SK-N-SH (cell line): ENCODE measurements at places on chromosomes 3 and 15.

DNA sequence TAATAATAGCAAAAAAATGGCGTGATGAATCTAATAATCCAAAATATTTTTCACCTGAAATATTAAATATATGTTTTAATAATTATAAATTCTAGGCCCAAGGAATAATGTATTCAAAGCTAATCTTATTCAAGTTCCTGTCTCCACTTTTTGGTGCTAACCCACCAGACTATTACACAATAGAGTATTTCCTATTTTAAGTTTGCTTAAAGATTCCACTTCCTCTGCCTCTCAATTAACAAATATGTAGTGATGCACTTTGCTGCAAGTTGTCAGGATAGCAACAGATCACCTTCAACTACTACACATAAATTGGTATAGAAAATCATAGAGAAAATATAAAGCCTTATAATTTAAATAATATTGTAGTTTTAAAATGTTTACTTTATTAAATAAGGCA is 467.5 kb downstream of the C3orf38 start:
- DNase-seq = no peak

DNA sequence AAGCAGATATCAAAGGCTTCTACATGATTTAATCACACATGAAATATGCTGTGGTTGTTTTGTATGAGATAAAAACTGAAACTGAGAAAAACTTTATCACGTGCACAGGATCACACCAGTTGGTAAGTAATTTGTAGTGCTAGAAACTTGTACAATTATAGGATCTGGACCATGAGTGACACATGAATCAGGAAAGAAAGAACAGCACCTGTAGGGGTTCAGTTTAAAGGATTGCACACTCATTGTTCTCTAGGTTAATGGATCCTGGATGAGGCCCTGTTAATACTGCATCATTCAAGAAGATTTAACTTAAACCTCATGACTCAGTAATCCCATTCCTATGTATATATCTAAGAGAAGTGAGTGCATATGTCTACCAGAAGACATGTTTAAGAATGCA is 87.9 kb downstream of the STT3B start:
- no peak for DNase-seq

DNA sequence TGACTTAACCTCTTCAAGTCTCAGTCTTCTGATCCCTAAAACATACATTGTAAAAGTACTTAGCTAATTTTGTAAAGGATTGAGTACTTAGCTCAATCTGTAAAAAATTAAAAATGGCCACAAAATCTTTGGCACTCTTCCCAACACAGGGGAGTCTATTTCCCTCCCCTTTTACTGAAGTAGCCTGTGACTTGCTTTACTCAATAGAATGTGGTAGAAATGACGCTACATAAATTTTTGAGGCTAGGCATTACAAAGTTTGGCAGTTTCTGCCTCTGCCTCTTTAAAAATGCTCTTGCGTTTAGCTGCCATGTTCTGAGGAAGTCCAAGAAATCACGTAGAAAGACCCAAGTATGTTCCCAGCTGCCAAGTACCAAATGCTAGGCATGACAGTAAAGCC is 80.2 kb downstream of the CBLB start:
- DNase-seq = no peak

DNA sequence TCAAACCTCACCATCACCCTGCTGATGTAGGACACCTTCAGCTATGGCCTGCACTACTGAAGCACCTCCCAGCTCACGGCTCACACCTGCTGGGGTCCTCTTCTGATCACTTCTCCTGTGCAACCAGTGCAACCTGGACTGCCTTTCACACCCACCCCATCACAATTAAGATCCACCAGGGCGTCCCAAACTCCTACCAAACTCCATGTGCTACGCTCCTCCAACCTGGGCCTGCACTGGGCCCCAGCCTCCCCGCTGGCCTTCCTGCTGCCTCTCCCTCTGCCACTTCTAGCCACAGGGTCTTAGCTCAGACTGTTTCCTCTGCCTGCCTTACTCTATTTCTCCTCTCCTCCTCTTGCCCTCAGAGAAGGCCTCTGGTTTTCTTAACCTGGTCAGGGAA is 12.8 kb downstream of the MESD start:
- no peak for DNase-seq

GRCh38 chr3:24072193-24072592 is 127.1 kb downstream of the NR1D2 start:
- DNase-seq = no peak

DNA sequence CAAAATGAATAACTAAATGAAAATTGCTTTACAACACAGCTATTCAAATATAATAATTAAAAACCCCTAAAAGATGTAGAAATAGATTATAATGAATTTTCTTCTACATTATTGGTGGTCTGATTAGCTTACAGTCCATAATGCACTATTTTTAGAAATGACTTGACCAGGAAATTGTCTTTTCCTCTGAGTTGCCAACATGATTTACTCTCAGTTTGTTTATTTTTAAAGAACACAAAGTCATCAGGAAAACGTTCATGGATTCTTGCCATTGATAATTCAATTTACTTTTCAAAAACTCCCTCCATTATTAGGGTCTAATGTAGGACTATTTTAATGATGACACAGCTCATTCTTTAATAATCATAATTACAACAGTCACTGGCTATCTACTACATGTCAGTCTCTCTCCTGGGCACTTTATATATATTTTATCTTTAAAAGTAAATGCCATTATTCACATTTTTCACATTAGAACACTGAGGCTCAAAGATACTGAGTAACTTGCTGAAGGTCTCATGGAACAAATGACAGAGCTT is 1.1 kb downstream of the TM4SF18 start:
- no peak for DNase-seq

DNA sequence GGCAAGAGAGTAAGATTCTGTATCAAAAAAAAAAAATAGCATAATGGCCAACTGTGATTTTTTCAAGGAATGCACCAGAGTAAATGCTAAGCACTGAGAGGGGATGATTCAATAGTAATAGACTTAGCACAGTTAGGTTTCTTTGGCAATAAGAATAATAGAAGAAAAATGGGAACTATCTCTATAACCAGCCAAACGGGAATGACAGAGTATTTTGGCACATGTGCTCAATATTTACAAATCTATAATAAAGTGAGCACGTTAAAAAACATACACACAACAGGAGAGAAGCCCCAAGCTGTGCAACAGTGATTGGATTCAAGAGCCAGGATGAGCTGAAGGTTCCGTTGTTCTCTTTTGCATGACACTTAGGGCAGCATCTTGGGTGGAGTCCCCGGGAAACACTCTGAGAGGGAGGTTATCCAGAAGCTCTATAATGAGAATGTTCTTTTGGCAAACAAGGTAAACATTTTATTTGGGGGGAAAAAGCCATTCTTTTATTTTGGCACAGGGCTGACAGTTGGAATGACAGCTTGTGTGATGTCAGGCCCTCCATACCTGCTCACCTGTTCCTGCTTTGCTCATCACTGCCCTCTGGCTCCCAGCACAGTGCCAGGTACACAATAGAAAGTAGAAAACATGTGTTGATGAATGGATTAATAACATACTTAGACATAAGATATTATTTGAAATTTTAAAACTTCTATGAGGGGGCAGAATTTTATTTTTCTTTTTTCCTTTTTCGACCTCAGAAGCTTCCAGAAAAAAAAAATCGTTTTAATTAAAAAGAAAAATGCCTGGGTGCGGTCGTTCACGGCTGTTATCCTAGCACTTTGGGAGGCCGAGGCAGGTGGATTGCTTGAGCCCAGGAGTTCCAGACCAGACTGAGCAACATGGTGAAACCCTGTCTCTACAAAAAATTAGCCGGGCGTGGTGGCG is 44.0 kb upstream of the MUC4 start:
- no peak for DNase-seq

GRCh38 chr15:85773249-85773648 is 21.5 kb downstream of the KLHL25 start:
- DNase-seq = no peak

DNA sequence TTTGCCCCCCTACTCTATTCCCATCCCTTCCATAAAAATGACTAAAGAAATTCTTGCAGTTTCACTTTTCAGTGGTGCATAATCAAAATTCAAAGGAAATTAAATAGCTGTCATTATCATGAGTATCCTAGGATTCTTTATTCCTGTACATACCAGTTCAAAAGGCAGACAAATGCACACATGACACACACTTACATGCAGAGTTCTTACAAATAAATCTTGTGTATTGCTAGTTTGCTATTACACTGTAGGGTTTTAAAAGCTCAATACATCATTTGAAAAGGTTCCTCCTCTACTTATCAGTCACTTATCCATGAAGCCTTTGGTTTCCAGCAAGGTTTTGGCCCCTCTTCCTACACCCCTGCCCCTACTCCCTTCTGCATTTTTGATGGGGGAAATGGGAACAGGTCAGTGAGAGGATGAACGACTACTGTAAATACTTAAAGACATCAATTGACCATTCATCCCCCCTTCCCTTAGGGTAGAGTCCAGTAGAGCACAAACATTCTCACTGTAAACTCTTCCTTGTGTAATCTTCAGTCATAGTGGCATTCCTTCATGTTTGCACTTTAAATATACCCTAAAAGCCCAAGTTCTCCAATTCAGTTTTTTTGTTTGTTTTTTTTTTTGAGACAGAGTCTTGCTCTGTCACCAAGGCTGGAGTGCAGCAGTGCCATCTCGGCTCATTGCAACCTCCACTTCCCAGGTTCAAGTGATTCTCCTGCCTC is 92.6 kb downstream of the SUCLG2 start:
- DNase-seq = no peak

DNA sequence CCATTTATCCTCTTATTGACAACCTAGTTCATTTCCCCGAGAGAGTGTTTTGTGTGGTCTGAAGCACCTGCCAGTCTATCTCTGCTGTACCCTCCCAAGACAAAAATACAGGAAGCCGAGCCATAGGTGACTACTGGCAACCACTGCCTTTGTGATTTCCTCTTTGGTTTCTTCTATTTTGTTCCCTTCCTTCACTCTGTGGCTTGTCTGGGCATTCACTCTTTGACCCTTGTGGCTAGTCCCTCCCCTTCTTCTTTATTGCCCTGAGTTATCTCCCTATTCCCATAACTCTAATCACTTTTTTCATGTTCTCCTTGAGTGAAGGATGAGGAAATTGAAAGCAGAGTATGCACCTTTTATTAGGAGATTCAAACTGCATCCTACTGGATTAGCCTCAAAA is at the start of gene ADGRG7:
Gene ADGRG7, plus strand, starts transcription at position 297 of the 400 bp plus-strand sequence. CDS start 256 bp downstream, outside the sequence.
- no peak for DNase-seq
